Type B pancreatic cell (in vitro differentiated cells): ENCODE measurements at places on chromosomes 2 and 18. TPM values are rescaled to one million over a fixed set of nuclear protein-coding genes. Genes with fewer than 3 reads are reported as not detected.

NT5DC4 gene
- not detected in 2 replicates for total RNA-seq

MAB21L4 gene
- 62.0 and 157 TPM in 2 replicates for total RNA-seq

LONRF2 gene
- total RNA-seq, result 4.5 and 8.9 TPM in 2 replicates

PELI1 gene
- 57.5 and 58.2 TPM in 2 replicates for total RNA-seq

SIGLEC15 gene
- 0.41 and 0.76 TPM in 2 replicates for total RNA-seq

PKDCC gene
- total RNA-seq, result 81.8 and 158 TPM in 2 replicates

IL1F10 gene
- total RNA-seq, result not detected in 2 replicates

AGXT gene
- 0.51 and 1.00 TPM in 2 replicates for total RNA-seq

DCC gene
- total RNA-seq, result 5.4 and 11.6 TPM in 2 replicates

DNA sequence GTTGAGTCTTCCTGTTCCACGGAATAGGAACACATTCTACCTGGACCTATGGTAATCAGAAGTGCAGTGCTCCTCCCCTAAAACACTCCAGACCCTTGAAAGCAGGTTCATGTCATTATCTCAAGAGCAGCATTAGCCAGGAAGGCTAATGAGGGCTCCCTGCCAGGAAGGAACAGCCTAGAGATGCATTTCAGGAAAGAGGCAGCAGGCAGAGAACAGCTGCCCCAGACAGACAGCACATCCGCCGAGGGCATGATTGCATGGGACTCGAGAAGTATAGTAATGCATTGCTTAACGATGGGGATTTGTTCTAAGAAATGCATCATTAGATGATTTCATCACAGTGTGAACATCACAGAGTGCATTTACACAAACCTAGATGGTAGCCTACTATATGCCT is 171.5 kb downstream of the ALK start:
- DNase-seq, result no peak

DNA sequence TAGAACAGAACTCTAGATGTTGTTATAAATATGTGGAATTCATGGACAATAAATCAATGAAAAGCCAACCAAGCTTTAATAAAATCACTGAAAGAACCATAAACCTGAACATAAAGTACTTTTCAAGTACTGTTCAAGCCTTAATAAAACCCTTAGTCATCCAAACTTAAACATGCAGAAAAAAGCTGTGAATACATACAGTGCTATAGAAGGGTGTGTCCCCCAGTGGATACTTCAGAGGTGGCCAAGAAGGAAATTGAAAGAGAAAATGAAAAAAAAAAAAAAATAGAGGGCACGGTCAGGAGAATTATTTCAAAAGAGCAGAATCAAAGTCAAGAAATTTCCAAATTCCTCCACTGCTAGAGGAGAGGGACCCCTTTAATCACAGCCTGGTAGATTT is 141.1 kb downstream of the SP100 start:
- no peak for DNase-seq

GRCh38 chr2:241905716-241906377 is 36.3 kb downstream of the RTP5 start:
- DNase-seq, result peak; percentile 59

GRCh38 chr2:11310212-11310611 is 34.2 kb downstream of the ROCK2 start:
- no peak for DNase-seq

GRCh38 chr2:181052523-181052891 is 72.1 kb downstream of the UBE2E3 start:
- DNase-seq, result no peak

DNA sequence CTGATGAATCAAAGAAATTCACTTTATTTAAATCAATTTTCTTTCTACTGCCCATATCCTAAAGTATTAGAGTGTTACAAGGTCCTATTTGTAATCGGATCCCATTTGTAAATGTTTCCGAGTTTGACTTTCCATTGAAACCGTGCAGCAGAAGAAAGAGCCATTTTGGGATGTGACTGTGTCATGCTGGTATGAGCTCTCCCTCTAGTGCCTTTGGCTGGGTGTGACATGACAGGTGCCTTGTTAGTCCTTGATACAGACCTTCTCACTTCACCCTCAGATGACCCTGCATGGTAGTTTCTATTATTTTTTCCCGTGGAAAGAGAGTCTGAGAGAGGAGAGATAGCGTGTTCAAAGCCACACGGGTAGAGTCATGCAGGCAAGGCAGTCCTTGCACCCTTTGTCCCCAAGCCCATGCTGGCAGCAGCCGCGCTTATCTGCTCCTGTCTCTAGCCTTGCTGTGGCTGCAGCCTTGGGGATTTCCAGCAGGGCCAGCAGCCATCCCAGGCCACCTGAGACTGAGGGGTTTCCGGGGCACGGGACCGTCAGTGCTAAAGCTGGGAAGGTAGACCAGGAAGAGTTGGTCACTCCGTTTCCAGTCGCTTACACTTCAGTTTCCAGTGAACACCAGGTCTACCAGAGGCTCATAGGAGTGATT is 21.4 kb downstream of the CHMP1B start:
- no peak for DNase-seq

DNA sequence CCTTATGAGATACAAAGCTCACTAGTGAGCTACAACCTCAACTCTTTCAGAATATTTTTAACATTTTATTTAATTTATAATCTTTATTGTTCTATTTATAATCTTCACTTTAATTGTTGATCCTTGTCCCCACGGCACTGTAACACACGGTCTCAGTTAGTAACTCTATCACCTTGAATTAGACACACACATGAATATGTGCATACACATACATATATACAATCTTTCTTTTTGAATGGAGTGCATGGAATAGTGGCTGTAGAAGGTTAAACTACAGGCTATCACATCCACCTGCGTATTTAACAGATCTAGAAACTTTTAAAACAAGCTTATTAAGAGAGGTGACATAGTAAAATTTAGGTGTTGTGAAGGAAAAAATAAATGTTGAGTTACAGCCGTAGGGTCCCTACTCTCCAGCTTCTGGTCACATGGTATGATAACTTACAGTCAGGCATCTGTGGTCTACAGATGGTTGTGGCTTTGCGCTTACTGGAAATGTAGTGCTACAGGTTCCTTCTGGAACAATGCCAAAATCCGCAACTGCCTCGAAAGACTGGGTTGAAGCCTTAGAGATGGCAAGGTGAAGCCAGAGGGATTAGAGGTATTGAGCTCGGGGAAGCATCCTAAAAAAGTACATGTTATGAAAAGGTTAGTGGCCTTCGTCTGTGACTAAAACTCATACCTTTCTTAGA is 1324.1 kb upstream of the SLC39A10 start:
- no peak for DNase-seq

- DNase-seq, result no peak
Measured at GRCh38 chr2:187168720-187169713, 279.0 kb downstream of the CALCRL start.

DNA sequence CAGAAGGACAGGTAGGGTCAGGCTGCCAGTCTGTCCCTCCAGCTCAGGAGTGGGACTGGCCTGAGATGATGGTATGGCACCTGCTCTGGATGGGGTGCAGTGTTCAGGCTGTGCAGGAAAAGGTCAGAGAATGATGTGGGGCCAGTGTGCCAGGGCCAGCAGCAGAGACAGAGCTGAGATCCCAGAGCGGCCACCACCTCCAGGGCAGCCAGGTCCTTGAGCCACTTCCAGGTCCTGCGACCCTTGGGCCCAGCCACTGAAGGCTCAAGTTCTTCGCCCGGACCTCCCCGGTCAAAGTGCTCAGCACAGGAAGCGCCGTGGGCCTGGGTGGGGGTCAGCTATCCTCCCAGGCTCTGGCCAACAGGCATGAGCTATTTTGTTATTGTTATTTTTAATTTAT is 12.1 kb upstream of the ARMC9 start:
- no peak for DNase-seq

GRCh38 chr2:7438855-7439254 is 521.6 kb downstream of the RNF144A start:
- DNase-seq, result no peak

DNA sequence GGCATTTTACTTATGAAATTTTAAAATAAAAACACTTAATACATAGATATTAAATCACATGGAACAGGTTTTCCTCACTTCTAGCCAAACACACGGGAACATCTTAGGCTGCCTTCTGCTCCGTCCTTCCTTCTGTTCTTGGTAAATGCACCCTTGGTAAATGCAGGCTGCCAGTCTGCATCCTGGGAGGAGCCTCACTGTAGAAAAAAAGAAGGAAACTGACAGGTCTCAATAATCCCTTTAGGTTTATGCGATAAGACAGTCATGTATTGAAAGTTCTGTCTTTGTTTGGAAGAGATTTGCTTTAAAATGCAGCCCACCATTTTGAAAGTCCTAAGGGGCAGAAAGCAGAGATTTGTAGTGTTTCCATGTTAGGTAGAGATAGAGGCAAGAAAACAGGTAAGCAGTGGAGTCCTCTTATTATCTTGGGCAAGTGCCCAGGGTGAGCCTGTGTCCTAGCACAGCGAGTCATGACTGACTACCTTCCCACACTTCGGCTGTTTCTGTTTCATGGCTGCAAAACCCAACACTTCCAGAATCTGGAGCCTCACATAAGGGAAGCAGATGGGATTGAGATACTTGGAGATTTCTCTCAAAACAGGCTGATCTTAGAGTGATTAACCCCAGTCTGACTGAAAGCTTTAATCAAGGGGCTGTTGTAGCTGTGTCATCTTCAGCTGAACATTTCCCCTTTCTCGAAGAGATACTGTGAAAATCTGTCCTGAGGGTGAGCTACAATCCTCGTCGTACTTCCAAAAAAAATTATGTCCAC is 131.4 kb upstream of the MAP3K20 start:
- DNase-seq, result no peak

DNA sequence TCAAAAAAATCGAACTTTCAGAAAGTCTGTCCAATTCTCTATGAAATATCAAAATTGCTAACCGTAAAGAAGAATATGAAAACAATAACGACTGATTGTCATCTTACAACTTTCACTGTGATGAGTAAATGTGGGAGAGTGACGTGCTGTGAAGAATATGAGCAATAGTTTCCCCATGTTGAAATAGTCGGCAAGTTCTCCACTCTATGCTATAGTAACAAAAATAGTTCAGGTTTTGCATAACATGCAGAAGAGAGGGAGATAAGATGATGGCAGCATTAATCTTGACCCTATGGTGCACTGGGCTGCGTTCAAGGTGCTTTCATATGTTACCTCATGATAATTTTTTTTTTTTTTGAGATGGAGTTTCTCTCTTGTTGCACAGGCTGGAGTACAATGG is 196.8 kb upstream of the CYRIA start:
- no peak for DNase-seq

GRCh38 chr2:223735659-223736244 is 101.6 kb downstream of the AP1S3 start:
- DNase-seq, result no peak

DNA sequence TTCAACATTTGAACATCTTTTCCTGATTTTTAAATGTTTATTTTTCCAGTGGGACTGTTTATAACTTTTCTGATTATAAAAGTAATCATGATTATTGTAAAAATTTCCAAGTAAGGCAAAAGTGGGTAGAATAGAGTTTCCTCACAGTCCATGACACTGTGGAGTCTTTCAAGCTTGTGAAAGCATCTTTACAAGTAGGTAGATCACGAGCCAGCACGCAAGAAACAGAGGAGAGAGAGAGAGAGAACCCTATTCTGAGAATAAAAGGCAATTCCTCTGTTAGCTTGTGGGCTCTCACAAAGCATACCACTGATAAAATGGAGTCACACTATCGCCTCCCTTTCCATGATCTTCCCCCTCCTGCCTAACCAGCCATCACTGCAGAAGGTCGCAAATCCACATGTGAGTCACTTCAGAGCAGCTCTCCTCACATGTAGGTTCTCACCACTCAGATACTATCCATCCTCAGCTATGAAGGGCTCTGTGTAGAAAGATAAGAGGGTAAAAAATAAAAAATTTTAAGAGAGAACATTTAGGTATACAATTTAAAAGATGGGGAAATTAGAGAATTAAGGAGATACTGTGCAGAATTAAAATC is 40.3 kb downstream of the AAK1 start:
- no peak for DNase-seq

DNA sequence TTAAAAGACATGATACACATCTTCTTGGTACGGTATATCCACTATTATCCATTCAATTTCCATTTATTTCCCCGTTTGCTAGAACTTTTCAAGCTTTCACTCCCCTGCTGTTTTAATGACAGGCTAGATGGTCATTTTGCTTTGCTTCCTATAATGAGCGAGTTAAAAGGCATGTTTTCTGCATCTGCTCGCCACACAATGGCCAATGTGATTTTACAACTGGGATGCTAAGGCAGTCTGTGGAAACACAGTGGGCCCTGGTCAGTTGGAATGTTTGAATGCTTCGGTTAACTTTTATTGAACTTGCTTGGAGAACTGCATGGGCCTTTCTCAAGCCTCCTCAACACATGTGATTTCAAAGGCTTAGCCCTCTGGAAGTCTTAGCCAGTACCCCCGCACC is 48.4 kb upstream of the TNP1 start:
- no peak for DNase-seq

GRCh38 chr2:73972846-73973245 is 11.9 kb upstream of the TET3 start:
- no peak for DNase-seq

GRCh38 chr2:198394208-198394607 is 589.8 kb downstream of the PLCL1 start:
- DNase-seq, result no peak

- DNase-seq, result no peak
Measured at GRCh38 chr18:79955302-79956075, 4.0 kb upstream of the SLC66A2 start.

DNA sequence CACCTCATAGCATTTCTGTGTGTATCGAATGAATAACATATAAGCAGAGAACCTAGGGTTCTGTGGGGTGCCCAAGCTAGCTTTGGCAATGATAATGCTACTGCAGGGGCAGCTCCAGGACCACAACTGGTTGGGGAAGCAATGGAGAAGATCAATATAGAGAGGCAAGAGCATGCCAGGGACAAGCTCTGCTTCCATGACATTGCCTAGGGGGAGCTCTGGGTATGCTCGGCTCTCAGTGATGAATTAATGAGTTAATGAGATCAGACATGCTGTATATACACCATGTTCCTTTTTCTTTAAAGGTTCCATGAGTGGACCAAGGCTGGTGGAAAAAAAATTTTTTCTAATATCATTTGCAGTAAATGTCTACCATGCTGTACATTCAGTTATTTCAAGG is 618.4 kb downstream of the BCL11A start:
- DNase-seq, result no peak

DNA sequence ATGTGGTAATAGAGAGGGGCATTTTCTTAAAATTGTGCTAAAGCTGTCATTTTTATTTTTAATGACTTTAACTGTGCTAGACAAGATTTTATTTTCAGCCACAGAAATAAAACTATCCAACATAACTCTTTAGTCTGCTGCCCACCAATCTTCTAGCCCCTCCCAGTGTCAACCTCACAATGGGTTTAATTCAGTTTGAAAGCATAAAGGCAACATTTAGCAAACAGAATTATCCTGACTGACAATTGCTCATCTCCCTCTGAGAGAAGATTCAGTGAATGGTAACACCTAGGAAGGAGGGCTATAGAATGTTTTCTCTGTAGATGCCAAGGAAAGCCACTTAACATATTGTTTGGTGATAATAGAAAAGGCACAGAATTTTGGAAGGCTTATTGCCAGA is 5.2 kb downstream of the ERMN start:
- no peak for DNase-seq
